ENCODE measurements at places on chromosomes 1 and 21.

DNA sequence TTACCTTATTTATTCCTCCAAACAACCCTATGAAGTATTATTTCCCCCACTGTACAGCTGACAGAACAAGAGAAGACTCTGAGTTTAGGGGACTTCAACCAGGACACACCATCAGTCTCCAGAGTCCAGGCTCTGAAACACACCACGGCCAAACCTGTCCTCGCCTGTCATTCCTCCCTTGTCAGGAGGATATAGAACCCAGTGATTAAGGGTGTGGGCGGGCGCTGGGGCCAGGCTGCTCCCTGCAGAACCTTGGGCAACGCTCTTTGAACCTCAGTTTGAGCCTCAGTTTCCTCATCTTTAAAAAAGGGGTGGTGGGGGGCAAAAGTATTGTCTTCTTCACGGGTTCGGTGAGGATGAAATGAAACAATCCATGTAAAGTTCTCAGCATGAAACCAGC, 9.4 kb upstream of the CEP85 start:
- no peak for DNase-seq

DNA sequence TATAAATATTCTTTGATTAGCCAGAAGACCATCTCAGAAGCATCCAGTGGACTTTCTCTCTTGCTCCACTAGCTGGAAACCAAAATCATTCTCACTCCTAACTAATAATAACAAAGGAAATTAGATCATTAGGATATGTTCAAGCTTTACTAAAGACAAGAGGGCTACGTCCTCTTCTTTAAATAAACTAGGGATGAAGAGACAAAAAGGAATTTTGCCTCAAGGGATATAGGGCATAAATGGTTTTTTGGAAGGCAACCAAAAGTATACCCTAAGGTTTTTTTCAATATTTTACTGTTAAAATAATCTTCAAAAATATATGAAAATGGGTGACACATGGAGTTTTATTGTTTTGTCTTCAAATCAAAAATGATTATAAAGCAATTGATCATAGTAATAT, 745.8 kb downstream of the MRPL39 start:
- DNase-seq = no peak

- DNase-seq = no peak
Observed at GRCh38 chr1:153122831-153123421, 9.6 kb upstream of the SPRR2F start.

DNA sequence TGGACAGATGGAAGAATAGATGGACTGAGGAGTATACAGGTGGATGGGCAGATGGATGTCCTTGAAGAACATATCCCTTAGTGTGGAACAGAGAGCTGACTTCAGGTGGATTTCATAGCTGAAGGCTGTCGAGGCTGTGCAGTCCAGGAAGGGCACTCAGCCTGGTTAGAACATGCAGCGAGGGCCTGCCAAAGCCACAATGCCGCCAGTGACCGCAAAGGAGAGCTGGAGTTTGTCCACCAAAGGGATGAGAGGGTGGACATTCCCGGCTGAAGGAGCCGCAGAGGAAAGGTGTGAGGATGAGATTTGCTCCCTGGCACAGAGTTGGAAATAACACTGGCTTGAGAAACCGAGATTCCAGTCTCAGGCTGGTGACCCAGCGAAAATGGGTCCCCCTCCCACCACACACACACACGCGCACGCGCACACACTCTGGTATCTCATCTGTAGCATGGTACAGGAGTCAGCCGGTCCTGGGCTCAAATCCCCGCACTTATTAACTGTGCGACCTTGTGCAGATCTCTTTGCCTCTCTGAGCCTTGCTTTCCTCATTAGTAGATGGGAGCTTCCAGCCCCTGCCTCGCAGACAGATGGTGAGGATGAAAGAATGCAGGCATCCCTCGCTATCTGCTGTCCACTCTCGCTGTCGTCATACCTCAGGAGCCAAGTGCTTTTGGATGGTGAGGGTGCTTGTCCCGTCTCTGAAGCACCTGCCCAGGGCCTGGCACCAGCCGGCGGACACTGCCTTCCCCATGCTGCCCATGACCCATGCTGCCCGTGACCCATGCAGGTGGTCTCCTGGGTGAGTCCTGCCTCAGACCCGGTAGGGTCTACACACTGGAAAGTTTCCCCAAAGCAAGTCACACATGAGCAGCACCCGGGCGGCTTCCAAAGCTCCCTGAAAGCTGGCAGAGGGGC, 26.8 kb upstream of the EFHD2 start:
- no peak for DNase-seq

DNA sequence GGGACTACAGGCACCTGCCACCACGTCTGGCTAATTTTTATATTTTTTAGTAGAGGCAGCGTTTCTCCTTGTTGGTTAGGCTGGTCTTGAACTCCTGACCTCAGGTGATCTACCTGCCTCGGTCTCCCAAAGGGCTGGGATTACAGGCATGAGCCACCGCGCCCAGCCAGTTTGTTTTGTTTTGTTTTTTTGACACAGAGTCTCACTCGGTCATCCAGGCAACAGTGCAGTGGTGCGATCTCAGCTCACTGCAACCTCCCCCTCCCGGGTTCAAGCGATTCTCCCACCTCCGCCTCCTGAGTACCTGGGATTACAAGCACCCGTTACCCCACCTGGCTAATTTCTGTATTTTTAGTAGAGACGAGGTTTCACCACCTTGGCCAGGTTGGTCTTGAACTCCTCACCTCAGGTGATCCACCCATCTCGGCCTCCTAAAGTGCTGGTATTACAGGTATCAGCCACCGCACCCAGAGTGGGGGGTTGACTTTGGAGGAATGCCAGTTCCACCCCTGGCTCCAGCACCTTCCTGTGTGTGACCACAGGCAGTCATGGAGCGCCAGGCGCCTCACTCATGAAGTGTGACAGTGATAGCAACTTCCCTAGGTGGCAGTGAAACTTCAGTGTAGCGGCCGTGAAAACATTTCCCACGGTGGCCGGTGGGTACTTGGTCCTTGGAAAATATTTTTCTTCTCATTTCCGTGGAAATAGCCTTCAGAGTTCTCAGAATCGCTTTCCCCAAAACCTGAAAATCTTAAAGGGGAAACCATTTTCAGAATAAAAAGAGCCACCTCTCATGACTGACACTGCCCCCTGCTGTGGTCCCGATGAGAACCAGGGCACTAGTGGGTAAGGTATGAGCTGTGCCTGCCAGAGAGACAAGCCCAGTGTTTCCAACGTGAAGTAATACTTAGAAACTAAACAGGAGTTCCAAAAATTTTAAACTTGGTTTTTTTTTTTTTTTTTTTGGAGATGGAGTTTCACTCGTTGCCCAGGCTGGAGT, 48.6 kb downstream of the WDR4 start:
- peak; percentile 24 for DNase-seq

- DNase-seq = no peak
Observed at GRCh38 chr1:5621692-5622091, 370.5 kb downstream of the NPHP4 start.

GRCh38 chr1:64540265-64540791, 70.4 kb downstream of the CACHD1 start:
- no peak for DNase-seq

DNA sequence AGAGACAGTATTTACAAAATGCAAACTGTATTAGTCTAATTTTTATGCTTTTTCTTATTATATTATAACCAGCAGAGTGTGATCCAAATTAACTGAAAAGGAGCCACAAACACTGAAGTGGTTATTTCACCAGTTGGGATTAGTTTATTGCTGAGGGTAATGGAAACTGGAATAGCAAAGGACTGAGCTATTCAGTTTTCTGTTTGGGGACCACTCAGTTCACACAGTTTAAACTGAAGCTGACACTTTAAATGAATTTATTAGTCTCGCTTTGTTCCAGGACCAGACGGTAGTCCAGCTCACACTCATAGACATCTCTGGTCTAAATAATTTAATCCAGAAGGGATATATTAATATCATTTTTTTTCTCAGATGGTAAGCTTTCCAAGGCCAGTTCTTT, 410.7 kb downstream of the LTN1 start:
- no peak for DNase-seq

DNA sequence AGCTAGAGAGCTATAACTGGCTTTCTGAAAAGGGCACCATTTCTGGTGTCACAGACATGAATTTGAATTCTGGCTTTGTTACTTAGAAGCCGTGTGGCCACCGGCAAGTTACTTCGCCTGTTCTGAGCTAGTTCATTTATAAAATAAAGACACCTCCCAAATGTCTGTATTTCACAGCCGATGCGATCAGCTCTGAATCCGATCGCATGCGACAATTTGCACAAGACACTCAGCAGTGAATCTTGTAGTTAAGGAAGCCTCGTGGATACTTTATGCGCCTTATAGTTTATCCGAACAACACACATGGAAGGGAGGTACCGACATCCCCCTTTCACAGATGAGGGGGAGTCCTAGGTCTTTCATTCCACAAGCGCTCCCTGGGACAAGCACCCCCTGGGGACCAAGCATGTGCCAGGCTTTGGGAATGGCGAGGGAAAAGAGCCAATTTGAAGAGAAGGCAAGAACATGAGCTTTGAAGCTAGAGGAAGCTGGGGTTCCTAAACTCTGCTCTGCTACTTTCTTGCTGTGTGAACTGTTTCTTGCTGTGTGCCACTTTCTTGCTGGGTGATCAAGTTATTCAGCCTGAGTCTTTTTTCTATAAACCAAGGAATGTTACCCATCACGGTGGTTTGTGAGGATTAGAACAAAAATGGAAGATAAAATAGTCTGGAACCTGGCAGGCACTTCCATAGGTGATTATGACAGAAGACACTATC, 3.9 kb downstream of the ID3 start:
- no peak for DNase-seq

DNA sequence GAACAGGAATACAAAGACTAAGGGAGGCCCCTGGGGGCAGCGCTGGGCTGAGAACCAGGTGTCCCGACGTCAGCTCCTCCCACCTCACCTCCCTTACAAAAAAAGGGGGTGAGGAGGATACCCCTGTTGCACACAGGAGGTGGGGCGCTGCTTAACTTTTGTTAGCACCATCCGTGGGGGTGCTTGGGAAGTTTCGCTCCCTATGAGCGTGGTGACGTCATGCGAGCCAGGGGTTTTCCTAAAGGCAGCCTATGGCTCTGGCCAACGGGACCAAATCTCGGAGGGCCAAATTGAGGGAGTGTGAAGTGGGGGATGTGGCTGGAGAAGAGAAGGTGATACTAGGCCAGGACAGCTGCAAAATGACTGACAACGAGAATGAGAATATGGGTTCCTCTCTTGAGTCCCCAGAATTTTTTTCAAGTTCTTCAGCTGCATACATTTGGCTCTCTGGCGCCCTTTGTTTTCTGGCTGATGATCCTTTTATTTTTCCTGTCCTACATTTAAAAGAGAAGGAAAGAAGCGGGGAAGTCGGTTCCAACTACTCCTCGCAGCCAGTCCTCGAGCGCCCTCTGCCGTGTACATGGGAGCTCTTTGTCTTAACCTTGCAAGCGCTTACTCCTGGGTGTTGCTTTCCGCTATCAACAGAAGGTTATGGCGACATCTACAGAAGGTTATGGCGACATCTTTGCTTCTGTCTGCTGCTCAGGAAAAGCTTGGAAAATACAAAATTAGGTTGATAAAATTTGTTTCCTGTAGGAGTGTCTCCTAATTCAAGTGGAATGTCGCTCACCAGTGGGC, 48.0 kb upstream of the ZC3H11B start:
- no peak for DNase-seq

GRCh38 chr1:178726087-178726517, 1.1 kb downstream of the RALGPS2 start:
- peak; percentile 41 for DNase-seq

- no peak for DNase-seq
Observed at GRCh38 chr1:211928993-211929637, 98.6 kb upstream of the LPGAT1 start.

DNA sequence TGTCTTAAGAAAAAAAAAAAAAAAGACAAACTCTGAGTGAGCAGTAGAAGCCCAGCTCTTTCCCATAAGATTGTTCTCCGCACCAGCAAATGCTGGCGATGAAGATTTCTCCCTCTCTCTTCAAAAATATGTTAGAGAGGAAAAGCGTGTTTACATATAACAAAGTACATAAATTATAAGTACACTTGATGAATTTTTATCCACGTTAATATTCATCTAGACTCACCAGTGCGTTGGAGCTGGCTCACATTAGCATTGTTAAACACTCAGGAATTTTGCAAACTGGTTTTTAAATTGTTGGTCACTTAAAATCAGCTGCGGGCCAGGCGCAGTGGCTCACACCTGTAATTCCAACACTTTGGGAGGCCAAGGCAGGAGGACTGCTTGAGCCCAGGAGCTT, 56.0 kb downstream of the RUNX3 start:
- no peak for DNase-seq

DNA sequence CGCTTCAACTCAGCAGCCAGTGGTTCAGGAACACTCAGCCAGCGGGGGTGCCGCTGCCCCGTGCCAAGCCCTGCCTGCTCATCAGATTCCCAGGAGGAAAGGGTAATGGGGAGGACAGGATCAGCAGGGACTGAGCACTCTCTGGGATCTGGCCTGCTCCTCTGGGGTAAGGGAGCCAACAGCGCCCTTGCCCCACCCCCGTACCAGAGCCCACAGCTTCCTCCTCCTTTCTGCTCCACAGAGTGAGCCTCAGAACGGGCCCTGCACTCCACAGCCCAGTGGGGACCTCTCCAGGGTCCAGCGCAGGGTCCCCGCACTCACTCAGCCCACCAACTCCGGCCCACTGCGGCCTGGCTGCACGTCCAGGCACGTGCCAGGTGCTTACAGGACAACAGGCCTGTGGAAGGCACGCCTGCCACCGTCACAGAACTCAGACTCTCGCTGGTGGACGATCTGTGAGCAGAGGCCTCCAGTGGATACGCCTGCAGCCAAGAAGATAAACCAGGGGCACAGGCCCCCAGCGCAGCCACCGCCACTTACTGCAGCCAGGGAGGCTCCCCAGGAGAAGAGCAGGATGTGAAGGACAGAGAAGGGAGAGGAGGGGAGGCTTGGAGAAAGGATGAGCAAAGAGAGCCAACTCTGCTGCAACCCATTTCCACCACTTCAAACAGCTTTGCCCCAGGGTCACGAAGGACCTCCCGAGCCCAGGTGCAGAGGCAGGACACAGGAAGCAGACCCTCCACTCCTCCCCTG, 2.1 kb downstream of the MEGF6 start:
- DNase-seq = no peak

DNA sequence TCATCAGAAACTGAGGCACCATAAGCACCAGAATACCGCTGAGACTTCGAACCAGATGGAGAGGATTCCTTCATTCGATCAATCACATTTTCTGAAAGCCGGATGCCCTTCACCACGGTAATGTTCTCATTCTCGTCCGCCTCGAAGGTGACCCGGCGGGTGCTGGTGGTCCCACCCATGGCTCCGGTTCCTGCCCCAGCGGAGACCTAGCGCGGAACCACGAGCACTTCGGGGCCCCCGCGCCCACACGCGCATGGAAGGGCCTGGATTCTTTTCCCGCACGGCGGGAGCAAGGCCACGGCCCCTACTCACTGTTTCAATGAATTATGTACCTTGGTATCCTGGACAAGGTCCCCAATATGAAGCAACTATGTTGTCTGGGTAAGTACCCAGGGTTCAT, 33.1 kb upstream of the WDTC1 start:
- DNase-seq = no peak

GRCh38 chr1:210908257-210908656, 225.7 kb downstream of the KCNH1 start:
- no peak for DNase-seq

GRCh38 chr1:89322402-89322801, 41.5 kb upstream of the GBP6 start:
- no peak for DNase-seq
